HFFc6 (cell line): ENCODE measurements at places on chromosomes 6 and 20. TPM values are rescaled to one million over a fixed set of nuclear protein-coding genes. Genes with fewer than 3 reads are reported as not detected.

- DNase-seq: no peak
Observed at GRCh38 chr6:108484016-108484415, 76.7 kb upstream of the FOXO3 start.

GRCh38 chr20:15196547-15197255, 859.3 kb upstream of the FLRT3 start:
- no peak for DNase-seq

- DNase-seq: no peak
Observed at GRCh38 chr6:68086199-68086598, 548.9 kb upstream of the ADGRB3 start.

- peak; percentile 73 for DNase-seq
Observed at GRCh38 chr6:125188037-125188436, 34.5 kb downstream of the TPD52L1 start.

- DNase-seq: no peak
Observed at GRCh38 chr20:37878835-37879599, 23.9 kb upstream of the VSTM2L start.

DNA sequence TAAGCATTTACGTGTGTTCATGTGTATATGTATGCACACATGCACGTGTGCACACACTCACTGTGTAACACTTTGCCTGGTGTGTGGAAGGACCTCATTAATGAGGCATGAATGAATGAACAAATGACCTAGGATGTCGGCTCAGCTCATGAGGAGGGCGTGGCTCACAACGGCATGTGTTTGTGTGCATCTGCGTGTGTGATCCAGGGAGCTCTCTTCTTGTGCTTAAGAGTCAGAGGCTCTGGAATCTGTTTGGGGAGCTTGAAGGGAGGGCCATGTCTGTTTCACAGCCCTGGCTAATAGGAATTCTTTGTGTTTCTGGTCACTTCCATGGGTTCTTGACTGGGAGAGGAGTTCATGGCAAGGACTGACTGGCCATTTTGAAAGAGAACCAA, 32.7 kb downstream of the TOX2 start:
- no peak for DNase-seq

DNA sequence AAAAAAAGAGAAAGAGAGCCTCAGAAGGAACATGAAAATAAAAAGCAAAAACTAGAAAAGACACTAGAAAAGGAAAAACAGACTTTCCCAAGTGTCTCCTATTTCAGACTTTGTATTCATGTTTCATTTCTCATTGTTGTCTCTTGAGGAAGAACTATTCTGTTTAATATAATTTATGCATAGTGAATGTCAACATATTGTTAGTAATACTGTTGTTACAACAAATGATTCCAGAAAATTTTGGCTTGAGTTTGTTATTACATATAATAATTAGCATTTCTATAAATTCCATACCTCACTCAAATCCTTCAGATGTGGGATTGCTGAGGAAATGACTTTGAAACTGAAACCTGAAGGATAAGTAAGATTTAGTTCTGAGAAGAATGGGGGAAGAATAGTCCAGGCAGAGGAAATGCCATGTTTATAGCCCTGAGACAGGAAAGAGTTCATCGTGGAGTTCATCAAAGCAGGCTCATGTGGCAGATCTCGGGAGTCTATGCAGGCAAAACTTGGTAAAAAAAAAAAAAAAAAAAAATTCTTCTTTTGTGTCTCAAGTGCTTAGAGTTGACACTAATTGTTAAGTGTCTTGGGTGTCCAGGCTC, 53.1 kb upstream of the EIF2S2 start:
- DNase-seq: no peak

GRCh38 chr20:50645253-50646068, 45.9 kb downstream of the RIPOR3 start:
- peak; percentile 95 for DNase-seq

- DNase-seq: no peak
Observed at GRCh38 chr6:27804851-27805250, 107.3 kb downstream of the OR2B2 start.

DNA sequence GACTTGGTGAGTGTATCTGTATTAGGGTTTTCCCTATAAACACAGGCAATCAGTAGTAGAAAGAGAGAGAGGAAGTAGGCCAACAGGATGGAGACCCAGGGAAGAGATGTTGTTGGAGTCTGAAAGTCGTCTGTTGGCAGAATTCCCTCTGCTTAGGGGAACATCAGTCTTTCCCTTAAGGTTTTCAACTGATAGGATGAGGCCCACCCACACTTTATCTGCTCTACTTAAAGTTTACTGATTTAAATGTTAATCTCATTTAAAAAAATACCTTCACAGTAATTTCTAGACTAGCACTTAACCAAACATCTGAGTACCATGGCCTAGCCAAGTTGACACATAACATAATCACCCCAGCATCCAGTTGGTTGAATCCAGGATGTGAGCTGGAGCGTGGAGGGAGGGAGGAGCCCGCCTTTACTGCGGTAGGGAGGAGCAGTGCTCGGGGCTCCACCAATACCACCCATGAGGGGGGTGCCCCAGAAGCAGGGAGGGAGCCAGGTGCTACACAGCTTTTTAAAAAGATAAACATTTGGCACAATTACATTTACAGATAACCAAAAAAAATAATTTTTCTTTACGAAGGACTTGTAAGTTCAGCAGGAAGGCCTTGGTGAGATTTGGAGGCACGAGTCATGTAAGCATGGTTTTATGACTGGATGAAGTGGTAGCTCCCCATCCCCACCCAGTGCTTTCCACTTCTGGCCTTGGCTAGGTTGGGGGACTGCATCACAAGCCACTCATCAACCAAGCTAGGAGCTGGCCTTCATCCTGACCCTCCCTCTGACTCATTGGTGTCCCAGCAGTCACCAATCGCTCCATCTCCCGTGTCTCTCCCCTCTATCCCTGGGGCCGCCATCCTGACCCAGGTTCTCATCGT, 18.4 kb upstream of the SNX9 start:
- no peak for DNase-seq

DNA sequence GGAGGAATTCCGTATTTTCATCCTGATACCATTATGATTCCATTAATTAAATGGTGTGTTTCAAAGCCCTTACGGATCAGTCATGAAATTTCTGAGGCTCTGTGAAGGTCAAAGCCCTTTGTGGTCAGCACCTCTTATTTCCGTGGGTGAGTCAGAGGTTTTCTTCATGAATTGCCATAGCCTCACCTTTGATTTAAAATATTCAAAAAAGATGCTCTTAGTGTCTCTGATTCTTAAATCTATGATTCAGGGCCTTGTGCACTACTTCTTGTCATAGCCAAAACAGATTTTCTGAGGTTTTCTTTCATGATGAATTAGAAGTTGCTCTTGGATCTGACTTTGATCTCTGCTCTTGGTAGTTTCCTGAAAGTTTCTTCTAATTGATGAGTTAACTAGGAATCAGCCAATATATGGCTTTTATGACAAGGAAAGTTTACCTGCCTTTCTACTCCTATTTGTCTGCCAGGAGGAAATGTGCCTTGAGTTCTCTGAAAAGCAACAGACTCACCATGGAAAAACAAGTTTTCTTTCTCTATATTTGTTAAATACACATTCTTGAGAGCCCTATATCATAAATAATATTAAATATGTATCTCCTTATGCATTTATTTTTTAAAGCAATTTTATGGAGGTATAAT, 613.0 kb downstream of the UTRN start:
- peak; percentile 67 for DNase-seq

GRCh38 chr6:36053878-36054277, 26.3 kb downstream of the MAPK14 start:
- no peak for DNase-seq

GRCh38 chr6:129895692-129896091, 34.6 kb upstream of the TMEM244 start:
- DNase-seq: no peak

DNA sequence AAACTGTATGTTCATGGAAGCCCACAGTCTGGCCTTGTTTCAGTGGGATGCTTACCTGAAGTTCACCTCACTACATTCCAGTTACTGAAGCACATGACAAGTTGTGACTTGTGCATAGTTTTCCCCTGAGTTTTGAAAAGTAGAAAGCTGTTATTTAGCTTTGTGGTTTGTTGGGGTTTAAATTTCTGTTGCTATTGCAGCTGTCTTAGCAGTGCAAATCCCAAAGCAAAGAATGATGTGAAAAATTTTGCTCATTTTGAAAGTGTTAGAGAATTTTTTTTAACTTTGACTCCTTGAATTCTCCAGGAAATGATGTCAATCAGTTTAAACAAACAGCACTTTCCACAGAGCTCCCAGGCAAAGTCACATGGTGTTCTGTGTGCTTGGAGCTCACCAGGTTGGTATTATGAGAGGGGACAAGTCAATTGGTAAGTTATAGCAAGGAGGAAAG, 268.4 kb downstream of the ADGRG6 start:
- peak; percentile 44 for DNase-seq

DNA sequence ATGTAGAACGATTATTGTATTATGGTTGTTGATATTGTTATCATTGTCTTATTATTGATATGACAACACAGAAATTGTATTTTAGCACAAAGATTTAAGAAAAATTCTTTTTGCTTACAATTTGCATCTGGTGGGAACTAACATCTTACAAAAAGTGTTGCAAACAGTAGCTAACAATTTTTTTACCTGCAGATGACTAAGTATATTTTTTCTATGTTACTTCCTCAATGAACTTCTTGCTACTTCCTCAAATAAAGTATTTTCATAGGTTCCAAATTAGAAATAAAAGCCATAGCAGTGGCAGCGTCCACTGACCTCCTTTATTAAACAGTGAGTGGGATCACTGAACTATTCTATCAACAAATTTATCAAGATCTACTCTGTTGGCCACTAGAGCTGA, 847.0 kb downstream of the PHF3 start:
- DNase-seq: no peak

GRCh38 chr6:111978532-111979149, 75.3 kb upstream of the CCN6 start:
- no peak for DNase-seq

DNA sequence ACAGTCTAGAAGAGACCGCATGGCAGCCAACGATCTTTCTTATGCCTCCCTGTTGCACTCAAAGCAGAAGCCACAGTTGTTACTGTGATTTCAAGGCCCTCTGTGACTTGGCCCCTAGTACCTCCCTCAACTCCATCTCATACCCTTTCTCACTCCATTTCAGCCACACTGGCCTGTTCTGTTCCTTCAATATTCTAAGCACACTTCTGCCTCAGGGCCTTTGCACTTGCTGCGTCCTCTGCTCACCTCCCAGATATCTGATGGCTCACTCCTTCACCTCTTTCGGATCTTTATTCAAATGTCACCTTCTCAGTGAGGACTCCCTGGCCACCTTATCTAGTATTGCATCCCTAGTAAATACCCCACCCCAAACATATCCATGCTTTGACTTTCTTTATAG, 29.4 kb upstream of the CCN6 start:
- DNase-seq: no peak

GRCh38 chr20:19729672-19730071, 28.4 kb upstream of the RIN2 start:
- DNase-seq: no peak

DNA sequence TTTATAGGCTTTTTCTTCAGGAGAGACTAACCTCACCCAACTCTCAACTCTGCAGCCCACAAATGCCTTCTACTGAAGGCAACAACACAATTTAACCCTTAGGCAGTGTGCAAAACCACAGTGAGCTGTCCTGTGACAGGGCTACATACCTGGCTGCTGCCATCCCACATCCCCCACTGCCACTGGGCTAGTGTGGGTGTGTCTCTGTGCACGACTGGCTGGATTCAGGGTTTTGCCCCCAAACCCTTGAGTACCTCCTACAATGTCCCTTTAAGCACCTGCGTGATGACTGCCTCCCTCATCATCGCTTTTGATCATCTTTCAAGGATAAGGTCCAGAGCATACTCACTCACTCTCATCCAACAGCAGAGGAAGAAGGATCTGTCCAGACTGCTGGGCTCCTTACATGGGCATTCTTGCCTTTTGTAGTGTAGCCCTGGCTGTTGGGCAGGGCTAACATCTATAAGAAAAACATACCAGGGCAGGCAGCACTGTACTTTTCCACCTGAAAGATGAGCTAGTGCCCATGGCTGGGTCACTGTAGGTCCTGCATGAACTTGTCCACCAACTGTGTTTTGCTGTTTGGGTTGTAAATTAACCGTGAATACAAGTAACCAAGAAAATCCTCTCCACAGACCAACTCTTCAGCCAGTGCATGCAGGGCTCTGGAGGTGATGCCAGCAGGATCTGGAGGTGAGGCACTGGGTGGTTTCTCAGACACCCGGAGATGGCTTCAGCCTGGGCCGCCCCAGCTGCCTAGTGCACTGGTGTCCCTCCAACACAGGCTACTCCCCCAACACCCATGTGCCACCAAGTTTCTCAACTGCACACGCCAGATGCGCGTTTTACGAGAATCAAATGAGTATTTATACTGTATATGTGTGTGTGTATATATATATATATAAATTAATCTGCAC, 45.2 kb downstream of the PLCG1 start:
- no peak for DNase-seq

PSORS1C2 gene
- total RNA-seq: not detected in 3 replicates

GLYATL3 gene
- not detected in 3 replicates for total RNA-seq

DDO gene
- 0.77 to 0.91 TPM (median 0.84 TPM) in 3 replicates for total RNA-seq

FAM83B gene
- total RNA-seq: not detected in 3 replicates

PNPLA1 gene
- not detected in 3 replicates for total RNA-seq

LHFPL5 gene
- not detected in 3 replicates for total RNA-seq

CRIP3 gene
- not detected in 3 replicates for total RNA-seq

POPDC3 gene
- total RNA-seq: 15.2 to 18.7 TPM (median 15.4 TPM) in 3 replicates
